ENCODE measurements at places on chromosomes 11 and 22.
A peak's percentile ranks its signal among the peaks of the same experiment; 100 is the strongest.

- DNase-seq: no peak
Observed at GRCh38 chr11:12803086-12803826, 129.0 kb downstream of the TEAD1 start.

GRCh38 chr22:37741312-37741795, 44.5 kb downstream of the TRIOBP start:
- peak; percentile 45 for DNase-seq

DNA sequence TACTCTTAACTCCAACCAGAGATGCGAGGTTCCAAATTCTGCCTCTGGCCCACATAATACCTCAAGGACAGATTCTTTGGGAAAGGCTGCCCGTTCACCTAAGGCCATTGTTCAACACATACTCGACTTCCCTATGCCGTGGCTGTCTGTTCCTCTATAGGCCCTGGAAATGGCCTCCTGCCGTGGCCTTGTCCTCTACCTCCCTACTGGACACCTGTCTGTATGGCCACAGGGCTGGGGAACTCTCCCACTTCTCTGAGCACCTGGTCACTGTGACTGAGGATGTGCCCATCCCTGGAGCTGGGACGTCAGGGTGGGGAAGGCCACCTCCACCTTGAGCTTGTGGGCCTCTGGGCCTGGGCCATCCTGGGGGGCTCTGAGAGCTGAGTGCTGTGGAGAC, 340.5 kb upstream of the B3GAT1 start:
- no peak for DNase-seq

DNA sequence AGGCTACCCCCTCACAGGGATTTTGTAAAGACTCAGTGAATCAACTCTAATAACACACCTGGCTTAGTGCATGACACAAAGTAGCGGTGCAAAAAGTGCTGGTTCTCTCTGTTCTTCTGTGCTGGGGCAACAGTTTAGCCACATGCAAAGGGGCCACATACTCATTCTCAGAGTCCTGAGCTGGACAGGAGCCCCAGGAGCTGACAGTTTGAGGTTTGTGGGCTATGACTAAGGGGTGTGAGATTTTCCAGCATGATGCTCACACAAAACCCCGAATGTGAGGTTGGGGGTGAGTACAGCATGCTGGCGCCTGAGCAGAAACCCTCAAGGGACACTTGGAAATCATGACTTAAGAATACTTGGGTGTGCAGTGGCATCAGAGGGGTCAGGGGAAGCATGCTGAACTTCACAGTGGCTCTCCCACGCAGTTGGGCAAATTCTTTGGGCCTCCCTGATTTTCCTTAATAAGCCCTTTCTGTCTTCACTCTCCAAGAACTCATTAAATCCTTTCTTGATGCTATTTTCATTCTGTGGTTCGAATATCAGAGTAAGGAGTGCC, 31.0 kb downstream of the TMPRSS5 start:
- peak; percentile 80 for DNase-seq

DNA sequence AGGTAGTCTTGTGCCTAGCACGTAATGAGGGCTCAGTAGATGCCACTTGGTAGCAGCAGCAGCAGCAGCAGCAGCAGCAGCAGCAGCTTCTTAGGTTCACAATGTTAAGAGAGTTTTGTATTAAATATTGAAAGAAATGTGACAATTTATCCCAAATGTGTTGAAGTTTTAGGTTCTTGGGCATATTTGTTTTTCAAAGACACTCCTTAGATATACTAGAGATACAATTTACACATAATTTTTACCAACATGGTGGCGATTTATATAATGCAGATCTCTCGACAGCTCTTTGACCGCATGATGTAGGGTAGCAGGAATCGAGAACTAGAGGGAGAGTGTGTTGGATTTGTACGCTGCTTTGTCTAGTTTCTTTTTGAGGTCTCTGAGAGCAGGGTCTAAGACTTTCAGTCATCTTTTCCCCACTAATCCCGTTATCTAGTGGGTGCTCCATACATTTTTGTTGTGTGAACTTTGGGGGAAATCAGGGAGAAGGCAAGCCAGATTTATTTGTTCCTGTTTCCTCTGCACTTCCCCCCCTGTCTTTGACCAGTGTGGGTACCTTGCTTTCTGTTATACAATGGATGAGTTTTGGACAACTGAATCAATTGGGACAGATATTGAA, 1.4 kb downstream of the FDX1 start:
- DNase-seq: no peak

- peak; percentile 68 for DNase-seq
Observed at GRCh38 chr22:45608763-45609180, 62.9 kb upstream of the ATXN10 start.

GRCh38 chr11:71934213-71934612, 5.4 kb downstream of the RNF121 start:
- no peak for DNase-seq

DNA sequence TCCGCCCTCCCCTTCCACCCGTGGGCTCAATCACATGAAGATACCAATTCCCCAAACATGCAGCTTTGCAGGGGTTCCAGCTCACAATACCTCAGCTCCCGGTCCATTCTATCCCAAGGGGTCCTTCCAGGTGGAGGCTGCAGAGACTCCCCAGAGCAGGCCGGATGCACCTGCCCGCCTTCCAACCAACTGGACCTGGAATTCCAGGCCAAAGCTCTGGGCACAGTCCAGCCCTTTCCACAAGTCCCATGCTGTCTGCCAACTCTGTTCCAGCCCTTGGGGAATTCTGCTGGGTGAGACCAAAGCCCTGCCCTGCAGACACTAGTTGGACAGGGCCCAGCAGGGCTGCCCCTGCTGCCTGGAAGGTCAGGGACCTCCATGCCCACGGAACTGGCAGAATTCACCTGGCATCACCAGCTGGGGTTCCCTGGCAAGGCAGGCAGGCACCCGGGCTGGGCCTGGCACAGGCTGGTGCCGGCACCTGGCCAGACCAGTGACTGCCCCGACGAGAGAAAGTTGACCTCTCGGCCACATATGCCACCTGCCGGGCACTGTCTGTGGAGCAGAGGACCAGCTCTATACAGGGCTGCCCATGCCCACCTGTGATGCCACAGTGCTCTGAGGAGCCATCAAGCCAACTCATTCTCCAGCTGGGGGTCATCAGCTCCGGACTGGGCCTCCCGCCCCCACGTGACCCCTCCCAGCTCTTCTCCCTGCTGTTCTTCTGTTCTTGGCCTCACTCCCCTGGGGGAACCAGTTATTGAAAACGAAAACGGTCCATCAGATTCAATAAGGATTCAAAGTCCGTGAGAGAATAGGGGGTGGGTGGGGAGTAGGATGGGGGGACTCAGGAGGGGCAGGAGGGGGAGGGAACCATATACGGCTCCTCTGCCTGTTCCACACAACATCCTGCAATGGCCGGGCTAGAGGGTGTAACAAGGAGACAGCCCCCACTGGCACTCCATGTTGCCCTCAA, 4.7 kb downstream of the SYT7 start:
- DNase-seq: no peak

DNA sequence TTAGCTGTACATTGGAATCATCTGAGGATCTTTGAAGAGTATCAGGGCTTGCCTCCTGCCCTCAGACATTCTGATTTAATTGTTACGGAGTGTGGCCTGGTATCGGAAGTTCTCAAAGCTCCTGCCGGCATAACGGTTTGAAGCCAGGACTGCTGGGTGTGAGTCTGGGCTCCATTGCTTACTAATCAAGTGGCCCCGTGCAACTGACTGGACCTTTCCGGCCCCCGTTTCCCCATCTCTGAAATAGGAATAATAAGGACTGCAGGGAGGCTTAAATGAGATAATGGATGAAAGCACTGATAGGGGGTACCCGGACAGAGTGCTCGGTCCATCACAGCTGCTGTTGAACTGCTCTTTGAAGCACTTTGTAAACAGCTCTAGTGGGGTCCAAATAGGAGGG, 1.7 kb downstream of the PLEKHB1 start:
- no peak for DNase-seq

GRCh38 chr11:93396316-93396715, 65.8 kb downstream of the DEUP1 start:
- peak; percentile 19 for DNase-seq

GRCh38 chr22:44599500-44600140, 101.6 kb upstream of the RTL6 start:
- DNase-seq: no peak

GRCh38 chr11:110134110-110134509, 40.9 kb downstream of the ZC3H12C start:
- DNase-seq: no peak

DNA sequence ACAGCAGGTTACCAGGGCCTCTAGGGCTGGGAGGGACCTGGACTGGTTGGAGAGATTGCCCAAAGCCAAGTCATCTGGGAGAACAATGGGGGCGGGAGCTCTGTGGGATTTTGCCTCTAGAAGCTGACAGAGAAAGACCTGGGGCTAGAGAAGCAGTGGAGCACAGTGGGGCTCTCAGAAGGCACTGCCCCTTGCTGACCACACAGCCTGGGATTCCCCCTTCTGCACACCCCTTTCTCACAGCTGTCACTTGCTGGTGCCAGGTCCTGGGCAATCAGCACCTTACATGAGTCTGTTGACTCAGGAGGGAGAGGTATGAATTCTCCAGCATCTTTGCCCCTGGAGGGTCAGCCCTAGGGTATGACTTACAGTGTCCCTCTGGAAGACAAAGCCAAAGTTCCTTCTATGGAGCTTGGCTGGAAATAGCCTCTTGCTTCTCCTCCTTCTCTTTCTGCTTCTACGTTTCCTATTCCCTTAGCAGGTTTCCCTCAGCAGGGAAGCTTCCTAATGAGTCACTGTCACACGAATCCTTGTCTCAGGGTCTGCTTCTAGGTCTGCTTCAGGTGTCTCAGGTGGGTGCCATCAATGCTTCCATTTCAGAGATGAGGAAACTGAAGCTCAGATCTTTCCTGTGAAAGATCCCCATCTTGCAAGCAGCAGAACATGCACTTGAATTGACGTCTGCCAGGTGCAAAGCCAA, 27.0 kb downstream of the GDPD5 start:
- no peak for DNase-seq

DNA sequence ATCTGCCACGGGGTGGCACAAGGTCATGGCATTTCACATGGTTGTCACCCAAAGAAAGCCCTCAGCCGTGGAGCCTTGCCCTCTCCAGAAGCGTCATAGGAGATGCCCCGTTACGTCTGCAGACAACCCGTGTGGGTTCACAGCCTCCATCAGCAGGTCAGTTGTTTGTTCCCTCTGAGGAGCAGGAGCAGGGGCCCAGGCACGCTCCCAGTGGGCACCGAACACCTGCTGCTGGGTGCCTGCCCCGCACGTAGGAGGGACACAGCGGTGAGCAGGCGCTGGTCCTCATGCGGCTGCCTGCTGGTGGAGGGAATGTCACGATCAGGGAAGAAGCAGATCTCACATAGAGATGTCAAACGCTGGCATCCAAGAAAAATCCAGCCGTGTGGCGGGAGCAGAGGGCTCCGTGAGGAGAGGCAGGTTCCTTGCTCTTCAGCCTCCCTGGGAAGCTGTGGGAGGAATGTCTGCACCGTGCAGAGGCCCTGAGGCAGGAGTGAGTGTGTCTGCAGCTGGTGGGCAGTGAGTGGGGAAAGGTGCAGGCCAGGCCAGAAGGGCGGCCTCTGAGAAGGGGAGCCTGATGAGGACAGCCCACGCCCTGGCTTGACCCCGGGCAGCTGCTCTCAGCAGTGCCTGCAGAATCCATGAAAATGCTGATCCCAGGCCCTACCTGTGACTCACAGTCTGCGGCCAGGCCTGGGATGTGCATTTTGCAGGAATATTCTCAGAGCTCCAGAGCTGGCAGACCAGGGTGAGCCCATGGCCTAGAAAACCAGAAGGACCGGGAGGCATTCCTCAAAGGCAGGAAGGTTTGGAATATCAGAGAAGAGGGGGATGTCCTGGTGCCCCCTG, 36.4 kb upstream of the TH start:
- DNase-seq: no peak

DNA sequence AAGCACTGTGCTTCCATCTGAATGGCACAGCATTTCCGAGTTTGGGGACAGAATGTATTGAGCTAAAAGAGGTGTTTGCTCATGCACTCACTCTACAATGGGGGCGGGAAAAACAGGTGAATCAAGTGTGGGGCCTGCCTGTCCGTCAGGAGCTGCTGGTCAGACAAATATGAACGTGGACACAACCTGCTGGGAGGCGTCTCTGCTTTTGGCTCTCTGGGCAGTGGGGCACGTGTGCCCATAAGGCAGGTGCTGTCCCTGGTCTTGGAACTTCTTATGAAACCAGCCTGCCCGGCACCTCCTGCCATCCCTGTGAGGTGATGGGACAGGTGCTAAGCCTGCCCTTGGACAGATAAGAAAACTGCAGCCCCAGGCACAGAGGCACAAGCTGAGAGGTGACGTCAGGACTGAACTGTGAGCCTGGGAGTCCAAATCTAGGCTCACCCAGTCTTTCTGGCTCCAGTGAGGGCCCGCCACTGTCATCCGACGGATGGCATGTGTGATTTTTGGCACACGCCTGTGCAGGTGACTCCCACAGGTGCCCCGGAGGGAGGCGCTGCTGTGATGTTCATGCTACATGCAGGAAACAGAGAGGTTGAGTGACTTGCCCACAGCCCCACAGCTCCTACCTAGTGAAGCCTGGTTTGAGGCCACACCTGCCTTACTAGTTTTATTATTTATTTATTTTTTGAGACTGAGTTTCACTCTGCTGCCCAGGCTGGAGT, 51.6 kb downstream of the SMIM38 start:
- DNase-seq: no peak

DNA sequence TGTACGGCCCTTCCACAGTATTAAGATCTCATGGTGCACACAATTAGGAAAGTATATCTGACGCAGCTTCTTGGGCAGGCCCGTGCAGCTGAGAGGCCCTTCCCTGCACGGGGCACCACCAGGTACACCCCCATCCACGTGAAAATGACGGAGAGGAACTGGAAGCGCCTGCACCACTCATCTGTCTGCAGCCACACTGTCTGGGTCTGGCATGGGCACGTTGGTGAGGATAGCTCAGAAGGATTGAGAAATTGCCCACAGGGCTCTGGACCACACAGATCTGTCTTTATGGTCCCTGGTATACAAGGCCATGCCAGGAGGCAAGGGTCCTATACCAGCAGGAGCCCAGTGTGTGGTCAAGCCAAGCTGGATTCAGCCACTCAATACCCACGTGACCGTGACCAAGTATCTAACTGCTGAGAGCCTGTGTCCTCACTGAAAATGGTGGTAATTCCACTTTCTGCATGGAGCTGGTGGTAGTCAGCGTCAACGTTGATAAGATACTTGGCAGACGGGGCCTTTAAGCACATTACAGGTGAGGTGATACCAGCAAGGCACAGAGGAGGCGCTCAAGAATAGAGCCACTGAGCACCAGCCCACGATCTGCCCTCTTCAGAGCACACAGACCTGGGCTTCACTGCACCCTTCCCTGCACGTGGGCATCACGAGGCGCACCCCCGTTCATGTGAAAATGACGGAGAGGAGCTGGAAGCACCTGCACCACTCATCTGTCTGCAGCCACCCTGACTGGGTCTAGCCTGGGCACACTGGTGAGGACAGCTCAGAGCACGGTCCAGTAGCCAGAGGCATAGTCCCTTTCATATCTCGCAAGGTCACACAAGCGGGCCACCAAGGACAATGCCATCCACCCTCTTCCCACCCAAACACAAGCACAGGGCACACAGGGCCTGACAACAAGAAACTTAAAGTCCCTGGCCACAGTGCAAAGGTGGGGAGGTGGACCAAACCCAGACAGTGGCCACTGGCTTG, 28.4 kb downstream of the SHANK2 start:
- no peak for DNase-seq

DNA sequence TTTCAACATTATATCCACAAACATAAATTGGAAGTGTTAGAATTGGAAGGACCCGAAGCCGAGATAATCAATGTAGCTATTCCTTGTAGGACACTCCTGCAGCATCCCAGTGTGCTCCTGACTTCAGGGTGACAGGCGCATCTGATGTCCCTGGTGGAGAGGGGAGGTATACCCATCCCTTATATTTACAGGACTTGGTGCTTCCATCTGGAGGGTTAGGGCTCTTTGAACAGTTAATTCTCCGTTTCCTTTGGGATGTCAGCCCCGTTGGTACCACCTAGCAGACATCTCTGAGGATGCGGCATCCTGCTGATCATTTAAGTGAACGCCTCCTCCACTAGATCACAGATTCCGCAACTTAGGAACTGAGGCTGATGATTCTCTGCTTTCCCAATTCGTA, 451.3 kb downstream of the OPCML start:
- no peak for DNase-seq

Measured in HTR-8/SVneo (cell line).